Panc1 (cell line): ENCODE measurements at places on chromosomes 1 and 21.

DNA sequence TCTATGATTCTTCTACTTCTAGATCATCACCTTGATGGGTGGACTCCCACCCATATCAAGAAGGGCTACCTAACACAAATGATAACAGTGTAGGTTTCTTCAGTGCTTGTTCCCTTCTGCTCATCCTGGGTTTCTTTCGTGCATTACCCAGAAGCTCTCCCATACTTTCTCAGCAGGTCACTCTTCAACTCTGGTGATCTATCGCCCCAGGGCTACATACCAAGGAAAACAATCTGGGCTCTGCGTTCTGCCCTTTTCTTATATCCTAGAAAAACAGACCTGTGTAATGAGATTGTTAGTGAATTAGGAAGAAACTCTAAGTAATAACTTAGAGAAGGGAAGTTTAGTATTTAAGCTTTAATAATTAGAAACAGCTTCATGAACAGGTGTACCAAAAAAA is 370.6 kb upstream of the SPAG17 start:
- H3K27me3 ChIP-seq = no peaks in the 10 kb centered on the region
- no peaks in the 10 kb centered on the region for H3K4me1 ChIP-seq
- H3K36me3 ChIP-seq = no peaks in the 10 kb centered on the region

DNA sequence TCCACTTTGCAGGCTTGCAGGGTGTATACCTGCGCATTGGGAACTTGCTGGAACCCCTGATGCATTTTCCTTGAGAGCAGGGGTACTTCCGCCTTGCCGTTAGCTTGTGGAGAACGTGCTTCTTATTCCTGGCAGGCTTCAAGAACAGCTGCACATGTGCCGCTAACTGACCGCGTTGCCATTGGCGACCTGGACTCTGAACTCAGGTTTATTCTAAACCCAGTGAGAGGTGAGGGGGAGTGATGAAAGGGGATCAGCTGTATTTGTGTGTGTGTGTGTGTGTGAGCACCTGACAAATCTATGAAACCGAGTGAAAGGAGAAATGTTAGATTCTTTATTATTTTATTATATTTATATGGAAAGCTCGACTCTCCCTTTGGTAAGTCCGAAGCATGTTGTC is 128.6 kb downstream of the HUNK start:
- H3K4me3 ChIP-seq = no peak overlapping the region
- DNase-seq = no peak
- H3K27me3 ChIP-seq = peaks cover 2% of the 10 kb centered on the region; the same call in 1 of the 2 replicates
- H3K4me1 ChIP-seq = no peaks in the 10 kb centered on the region
- no peak overlapping the region for H3K27ac ChIP-seq
- H3K36me3 ChIP-seq = no peaks in the 10 kb centered on the region

DNA sequence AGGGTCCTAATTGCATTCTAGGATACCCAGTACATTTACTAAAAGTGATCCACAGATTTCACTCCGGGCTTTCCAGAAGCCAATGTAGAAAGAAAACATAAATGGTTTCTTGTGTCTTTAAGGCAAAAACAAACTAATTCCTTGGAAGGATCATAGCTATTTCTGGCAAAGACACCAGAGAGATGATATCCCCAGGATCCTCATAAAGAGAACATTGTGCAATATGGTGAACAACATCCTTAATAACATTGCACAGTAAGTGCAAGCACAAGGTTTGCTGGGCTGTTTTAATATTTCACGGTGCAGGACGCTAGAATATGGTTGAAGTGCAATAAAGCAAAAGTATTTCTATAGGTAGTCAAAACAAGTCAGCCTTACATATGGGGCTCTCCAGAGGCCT is 83.0 kb downstream of the NTPCR start:
- no peak overlapping the region for H3K27ac ChIP-seq
- no peak for DNase-seq
- no peaks in the 10 kb centered on the region for H3K4me1 ChIP-seq
- H3K36me3 ChIP-seq = no peaks in the 10 kb centered on the region
- H3K27me3 ChIP-seq = no peaks in the 10 kb centered on the region

DNA sequence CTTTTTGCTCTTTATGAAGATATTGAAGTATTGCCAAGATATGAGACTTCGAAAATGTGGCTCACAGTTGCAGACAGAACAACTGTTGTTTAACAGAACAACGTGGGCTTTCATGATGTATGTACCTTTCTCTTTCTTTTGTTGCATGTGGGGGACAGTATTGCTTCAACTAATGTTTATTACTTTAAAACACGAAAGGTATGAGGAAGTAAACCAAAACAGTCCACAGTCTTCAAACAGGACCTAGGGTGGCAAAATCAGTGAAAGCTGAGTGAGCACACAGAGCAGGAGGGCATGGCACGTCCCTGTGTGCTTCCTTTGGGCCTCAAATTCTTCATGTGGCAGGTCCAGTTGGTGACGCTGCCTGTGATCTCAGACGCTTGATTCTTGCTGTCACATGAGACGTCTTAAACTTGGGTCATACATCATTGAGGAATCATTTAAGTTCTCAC is 7.8 kb upstream of the CHAF1B start:
- H3K36me3 ChIP-seq = peaks cover 3% of the 10 kb centered on the region
- no peaks in the 10 kb centered on the region for H3K27me3 ChIP-seq
- no peak overlapping the region for H3K4me3 ChIP-seq
- no peak overlapping the region for H3K27ac ChIP-seq
- no peaks in the 10 kb centered on the region for H3K4me1 ChIP-seq
- no peak for DNase-seq

DNA sequence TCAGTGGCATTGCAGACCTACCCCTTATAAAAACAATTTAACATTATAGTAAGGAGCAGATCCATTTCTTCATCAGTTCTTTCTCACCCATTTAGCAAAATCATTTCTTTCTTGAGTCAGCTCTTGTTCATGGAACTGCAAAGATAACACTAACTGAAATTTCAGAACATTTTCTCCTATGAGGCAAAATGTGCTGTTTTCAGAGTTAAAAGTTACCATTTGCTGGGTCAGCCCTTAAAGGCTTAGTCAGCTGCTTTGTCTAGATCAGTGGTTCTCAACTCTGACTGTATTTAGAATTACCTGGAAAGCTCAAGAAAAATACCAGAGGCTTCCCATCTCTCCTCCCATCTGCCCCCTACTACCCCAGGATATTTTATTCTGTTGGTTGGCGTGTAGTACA is 12.2 kb downstream of the METTL13 start:
- peaks cover 32% of the 10 kb centered on the region for H3K36me3 ChIP-seq
- H3K4me3 ChIP-seq = no peak overlapping the region
- no peak for DNase-seq
- H3K27ac ChIP-seq = no peak overlapping the region
- H3K4me1 ChIP-seq = no peaks in the 10 kb centered on the region

- no peaks in the 10 kb centered on the region for H3K4me1 ChIP-seq
- no peak overlapping the region for H3K4me3 ChIP-seq
These were observed 6.8 kb downstream of the RPE65 start for GRCh38 chr1:68442822-68443556.

- H3K4me1 ChIP-seq = no peaks in the 10 kb centered on the region
- H3K36me3 ChIP-seq = no peaks in the 10 kb centered on the region
- peaks cover 2% of the 10 kb centered on the region; the same call in 1 of the 2 replicates for H3K27me3 ChIP-seq
- DNase-seq = no peak
These were observed 138.8 kb upstream of the CTTNBP2NL start for GRCh38 chr1:112257043-112257835.

DNA sequence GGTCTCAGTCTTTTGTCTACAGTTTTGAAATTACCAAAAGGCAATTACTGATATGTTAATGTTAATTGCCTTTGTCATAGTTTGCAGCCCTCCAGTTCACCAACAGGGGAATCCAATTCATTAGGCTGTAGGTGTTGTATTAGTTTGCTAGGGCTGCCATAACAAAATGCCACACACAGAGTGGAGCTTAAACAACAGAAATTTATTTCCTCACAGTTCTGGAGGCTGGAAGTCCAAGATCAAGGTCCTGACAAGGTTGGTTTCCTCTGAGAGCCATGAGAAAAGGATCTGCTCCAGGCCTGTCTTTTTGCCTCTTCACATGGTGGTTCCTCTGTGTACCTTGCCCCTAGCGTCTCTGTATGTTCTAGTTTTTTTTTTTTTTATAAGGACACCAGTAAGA is 1.3 kb downstream of the RTCA start:
- peaks cover 5% of the 10 kb centered on the region for H3K4me1 ChIP-seq
- no peaks in the 10 kb centered on the region for H3K27me3 ChIP-seq
- no peak for DNase-seq
- H3K4me3 ChIP-seq = peak overlapping the region; percentile 88

- H3K27me3 ChIP-seq = no peaks in the 10 kb centered on the region
- H3K4me1 ChIP-seq = peaks cover 23% of the 10 kb centered on the region
- no peaks in the 10 kb centered on the region for H3K36me3 ChIP-seq
- DNase-seq = no peak
- peak overlapping the region; percentile 66 for H3K27ac ChIP-seq
These were observed 102.8 kb downstream of the CASZ1 start for GRCh38 chr1:10693497-10694273.

DNA sequence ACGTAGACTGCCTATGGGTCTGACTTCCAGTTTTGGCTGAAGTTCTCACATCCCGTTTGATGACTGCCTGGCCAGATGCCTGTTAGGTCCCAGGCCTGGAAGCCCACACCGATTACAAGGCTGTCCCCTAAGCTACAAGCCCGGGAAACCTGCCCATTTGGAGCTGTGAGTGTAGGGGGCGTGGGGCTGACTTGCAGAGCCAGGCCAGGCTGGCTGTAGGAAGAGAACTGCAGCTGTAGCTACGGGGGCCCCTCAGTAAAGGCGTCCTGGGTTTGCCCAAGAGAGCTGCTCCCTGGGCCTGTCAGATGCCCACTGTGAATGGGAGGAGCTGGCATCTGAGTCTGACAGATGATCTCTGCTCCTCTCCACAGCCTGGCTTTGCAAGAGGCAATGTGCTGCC is 199.7 kb downstream of the CAMTA1 start:
- H3K27me3 ChIP-seq = no peaks in the 10 kb centered on the region; the same call in 1 of the 2 replicates
- DNase-seq = no peak
- no peaks in the 10 kb centered on the region for H3K36me3 ChIP-seq

DNA sequence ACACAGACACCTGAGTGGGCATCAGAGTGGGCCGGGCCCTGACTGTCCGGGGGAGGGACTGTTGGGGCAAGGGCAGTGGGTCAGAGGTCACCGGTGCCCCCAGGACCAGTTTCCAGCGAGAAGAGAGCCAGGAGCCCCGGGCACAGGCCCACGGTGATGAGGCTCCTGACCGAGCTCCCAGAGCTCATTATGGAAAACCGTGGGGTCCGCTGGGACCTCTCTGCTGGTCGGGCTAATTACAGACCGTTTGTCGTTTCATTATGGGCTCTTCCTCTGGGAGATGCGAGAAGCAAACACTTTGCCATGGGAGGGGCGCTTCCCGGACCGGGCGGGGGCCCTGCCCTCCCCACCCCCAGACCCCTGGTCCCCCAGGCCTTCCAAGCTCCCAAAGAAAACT is 12.0 kb upstream of the TTLL10 start:
- no peak overlapping the region for H3K4me3 ChIP-seq
- no peak overlapping the region for H3K27ac ChIP-seq
- no peaks in the 10 kb centered on the region for H3K27me3 ChIP-seq
- H3K36me3 ChIP-seq = no peaks in the 10 kb centered on the region; the same call in 1 of the 2 replicates
- H3K4me1 ChIP-seq = peaks cover 12% of the 10 kb centered on the region
- DNase-seq = no peak

DNA sequence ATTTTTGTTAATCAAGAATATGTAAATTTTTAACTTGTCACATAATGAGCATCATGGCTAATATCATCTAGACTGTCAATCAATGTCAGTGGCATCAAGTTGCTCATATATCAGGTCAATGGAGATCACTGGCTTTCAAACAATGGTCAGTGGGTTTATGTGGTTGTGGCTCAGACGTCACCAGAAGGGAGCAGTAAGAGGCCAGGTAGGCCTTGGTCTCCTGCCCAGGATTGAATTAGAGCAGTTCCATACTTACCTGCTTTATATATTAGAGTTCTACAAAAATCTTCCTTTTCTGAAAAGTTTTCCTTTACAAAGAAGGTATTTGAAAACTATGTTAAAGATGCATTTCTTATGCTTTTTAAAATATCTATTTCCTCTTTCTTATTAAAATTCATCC is 206.3 kb upstream of the B3GALT2 start:
- H3K4me3 ChIP-seq = no peak overlapping the region
- no peaks in the 10 kb centered on the region for H3K27me3 ChIP-seq
- no peaks in the 10 kb centered on the region for H3K4me1 ChIP-seq
- H3K27ac ChIP-seq = no peak overlapping the region
- H3K36me3 ChIP-seq = no peaks in the 10 kb centered on the region
- no peak for DNase-seq

DNA sequence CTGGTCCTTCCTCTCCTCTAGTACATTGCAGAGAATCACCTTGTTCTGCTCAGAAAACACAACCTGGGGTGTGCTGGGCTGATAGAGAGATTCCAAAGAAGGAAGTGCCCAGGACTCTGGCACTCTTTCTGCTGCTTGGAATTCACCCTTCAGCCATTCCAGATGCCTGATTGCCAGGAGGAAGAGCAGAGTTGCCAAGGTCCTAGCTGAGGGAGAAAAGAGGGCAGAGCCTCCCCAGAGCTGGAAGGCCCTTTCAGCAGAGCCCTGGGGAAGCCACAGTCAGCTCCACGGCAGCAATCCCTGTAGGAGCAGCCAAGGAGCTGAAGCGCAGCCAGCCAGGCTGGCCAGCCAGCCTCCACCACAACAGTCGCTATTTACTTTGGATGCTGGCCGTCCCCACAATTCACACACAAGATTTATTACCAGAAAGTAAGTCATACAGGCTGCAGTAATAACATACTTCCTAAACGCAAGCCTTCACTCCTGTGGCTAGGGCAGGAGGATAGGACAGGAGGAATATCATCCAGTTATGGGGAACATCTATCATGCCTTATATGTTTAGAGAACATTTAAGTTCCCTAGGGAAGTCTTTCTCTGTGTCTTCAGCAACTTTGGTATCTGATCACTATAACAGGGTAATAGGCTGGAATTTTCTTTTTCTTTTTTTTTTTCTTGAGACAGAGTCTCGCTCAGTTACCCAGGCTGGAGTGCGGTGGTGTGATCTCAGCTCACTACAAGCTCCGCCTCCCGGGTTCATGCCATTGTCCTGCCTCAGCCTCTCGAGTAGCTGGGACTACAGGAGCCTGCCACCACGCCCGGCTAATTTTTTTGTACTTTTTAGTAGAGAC is 36.6 kb upstream of the SLC44A3 start:
- H3K27me3 ChIP-seq = no peaks in the 10 kb centered on the region
- DNase-seq = no peak
- peak overlapping the region; percentile 39; the same call in 1 of the 2 replicates for H3K27ac ChIP-seq
- H3K4me3 ChIP-seq = no peak overlapping the region
- no peaks in the 10 kb centered on the region for H3K36me3 ChIP-seq

DNA sequence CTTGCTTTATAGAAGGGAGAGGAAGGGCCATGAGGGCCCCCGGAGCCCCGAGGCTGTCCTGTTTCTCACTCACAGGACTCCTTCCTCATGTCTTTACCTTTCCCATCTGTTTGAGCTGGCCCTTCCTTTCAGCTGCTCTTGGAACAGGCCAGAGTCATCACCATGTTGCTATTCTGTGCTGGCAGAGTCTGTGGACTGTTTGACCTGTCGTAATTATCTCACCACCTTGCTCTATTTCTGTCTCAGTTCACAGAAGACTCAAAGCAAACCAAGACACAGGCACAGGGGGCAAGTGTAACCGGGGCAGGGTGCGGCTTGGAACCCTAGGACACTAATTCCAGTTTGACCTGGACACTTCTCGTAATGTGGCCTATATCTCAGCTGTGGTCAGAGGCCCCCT is 104.3 kb upstream of the CD34 start:
- peaks cover 2% of the 10 kb centered on the region; the same call in 1 of the 2 replicates for H3K27me3 ChIP-seq
- no peak for DNase-seq
- H3K27ac ChIP-seq = no peak overlapping the region
- H3K4me3 ChIP-seq = no peak overlapping the region
- H3K36me3 ChIP-seq = no peaks in the 10 kb centered on the region

GRCh38 chr1:228120857-228121489 is 11.9 kb upstream of the MRPL55 start:
- H3K36me3 ChIP-seq = no peaks in the 10 kb centered on the region; the same call in 1 of the 2 replicates
- H3K4me3 ChIP-seq = no peak overlapping the region

GRCh38 chr1:82343381-82343780 is 542.6 kb downstream of the ADGRL2 start:
- DNase-seq = no peak
- no peaks in the 10 kb centered on the region for H3K4me1 ChIP-seq
- H3K36me3 ChIP-seq = no peaks in the 10 kb centered on the region
- H3K4me3 ChIP-seq = no peak overlapping the region
- H3K27me3 ChIP-seq = no peaks in the 10 kb centered on the region
- no peak overlapping the region for H3K27ac ChIP-seq
